PC-3 (cell line): ENCODE measurements at places on chromosomes 3 and 15.

DNA sequence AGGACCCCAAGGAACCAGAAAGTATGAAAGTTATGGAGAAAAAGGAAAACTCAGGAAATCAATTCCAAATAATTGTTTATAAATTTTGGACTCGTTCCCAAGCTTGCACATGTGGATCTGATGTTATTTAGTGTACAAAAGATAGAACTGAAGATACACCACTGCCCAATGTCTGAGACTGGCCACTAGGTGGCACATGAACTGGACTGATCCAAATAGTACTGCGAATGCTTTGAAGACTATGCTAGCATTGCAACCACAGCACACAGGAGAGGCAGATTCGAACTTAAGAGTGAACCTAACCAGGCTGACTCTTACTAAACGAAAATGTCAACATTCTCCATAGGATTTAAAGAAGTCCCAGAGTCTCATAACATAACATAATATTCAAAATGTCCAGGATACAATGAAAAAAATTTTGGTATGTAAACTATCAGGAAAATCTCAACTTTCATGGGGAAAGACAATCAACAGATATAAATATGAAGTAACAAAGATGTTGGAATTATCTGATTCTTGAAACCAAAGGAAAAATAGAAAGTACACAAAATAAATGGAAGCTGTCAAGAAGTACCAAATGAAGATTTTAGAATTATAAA is 596.7 kb downstream of the FGF12 start:
- DNase-seq: peak; percentile 66

DNA sequence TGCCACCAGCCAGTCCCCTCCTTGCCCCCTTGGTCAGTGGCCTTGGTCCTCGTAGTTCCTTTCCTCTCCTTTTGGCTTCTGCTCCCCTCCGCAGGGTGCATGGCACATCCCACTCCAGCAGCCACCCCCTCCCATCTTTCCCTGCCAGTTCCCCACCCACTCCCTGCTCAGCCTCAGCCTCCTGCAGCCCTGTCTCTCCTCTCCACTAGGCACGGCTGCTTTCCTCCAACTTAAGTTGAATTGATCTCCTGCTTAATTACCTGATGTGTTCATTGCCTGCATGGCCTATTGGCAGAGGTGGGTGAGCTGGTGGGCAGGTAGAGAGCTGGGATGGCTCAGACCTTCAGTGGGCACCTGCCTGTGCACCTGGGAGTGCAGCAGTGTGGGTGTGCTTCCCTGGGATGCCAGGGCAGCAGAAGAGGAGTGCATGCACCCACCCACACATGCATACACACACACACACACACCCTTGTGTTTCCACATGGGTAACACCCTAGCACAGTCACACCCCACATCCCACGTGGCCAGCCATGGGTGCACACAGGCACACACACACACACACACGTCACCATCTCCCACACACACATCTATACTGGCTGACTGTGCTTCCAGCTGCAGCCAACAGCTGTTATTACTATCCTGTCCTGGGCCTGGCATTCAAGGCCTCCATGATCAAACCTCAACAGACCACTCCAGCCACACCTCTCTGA is 30.9 kb downstream of the C3orf18 start:
- no peak for DNase-seq

DNA sequence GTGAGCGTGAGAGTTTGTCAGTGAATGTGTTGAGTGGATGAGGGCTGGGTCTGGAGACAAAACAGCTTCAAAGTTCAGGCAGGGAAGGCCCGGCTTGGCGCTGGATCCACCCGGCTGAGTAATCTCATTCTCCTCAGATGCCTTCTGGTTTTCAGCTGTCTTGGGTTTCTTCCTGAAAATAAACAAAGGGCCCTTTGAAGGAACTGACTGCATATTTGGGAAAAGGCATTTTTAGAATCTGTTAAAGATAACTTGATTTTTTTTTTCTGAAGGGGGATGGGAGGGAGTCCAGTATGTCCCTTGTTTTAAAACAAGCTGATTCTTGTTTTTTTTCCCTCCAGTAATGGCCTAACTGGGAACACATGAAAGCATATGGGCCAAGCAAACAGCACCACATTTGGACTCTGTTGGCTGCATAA is 86.4 kb downstream of the TIGIT start:
- no peak for DNase-seq

DNA sequence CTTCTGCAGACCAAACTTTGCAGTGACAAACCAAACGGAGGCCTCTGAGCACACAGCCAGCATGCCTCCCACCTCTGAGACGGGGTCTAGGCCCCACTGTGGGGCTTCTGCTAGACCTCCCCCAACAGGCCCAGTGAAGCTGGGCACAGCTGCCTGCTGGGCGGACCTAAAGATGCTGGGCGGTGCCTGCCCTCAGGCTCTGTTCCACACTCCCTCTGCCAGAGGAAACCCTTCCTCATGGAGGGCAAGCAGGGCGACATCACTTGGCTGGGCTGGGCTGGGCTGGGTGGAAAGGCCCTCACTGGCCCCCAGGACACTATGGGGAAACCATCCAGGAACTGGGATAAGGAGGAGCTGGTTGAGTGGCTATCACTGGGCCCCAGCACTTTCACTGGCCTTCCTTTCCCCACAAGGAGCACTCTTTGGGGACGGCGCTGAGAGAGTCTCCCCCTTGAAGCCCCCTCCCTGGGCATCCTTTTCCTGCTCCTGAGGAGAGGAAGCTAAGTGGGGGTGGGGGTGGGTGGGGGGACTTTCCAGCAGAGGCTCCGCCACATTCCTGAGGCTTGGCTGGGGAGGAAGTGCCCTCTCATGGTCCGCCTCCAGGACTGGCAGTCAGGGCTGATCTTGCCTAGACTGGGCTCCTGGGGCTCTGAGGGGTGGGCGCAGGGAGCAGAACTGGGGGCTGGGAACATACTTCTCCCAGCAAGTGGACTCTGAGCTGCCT is 98.1 kb upstream of the HACD2 start:
- no peak for DNase-seq

- DNase-seq: no peak
These were observed 62.2 kb downstream of the DIPK2A start for GRCh38 chr3:144033863-144034262.

- no peak for DNase-seq
These were observed 6.3 kb upstream of the EIF5A2 start for GRCh38 chr3:170914690-170915089.

- DNase-seq: no peak
These were observed 159.8 kb downstream of the B3GALNT1 start for GRCh38 chr3:160945336-160945735.

DNA sequence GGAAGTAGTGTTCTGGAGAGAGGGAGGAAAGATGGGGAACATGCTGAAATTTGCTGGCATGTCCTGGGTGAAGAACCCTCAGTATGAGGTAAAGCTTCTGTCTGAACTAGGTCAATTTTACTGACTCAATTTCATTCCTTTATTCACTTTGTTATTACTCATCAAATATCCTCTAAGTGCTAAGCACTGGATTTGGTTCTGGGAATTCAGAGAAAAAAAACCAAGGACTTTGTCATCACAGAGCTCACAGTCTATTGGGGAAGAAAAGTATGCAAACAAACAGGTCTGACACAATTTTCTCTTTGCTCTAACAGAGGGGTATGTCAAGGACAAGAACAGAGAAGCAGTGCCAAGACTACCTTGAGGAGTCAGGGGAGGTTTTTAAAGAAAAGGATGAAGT is 68.0 kb downstream of the TFG start:
- peak; percentile 53 for DNase-seq

GRCh38 chr3:5633960-5634359 is 446.5 kb downstream of the EDEM1 start:
- no peak for DNase-seq

DNA sequence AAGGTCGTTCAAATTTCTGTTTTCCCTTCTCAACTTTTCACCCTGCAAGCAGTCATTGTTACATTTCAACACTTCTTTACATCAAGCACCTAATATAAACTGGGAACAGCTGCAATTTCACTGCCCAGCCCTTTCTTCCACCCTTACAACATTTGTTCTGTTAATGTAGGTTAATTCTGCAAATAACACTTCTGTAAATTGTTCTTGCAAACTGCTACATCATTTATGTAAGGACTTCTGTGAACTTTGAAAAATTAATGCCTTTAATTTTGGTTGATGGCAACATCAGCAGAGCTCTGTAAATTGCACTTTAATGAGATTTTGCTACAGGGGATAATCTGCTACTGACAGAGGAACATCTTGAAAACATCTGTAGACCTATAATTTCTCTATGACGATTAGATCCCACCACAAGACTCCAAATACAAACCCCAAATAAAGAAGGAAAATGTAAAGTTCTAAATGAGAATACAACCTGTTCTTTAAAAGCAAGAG is 93.5 kb downstream of the ZIC4 start:
- no peak for DNase-seq

DNA sequence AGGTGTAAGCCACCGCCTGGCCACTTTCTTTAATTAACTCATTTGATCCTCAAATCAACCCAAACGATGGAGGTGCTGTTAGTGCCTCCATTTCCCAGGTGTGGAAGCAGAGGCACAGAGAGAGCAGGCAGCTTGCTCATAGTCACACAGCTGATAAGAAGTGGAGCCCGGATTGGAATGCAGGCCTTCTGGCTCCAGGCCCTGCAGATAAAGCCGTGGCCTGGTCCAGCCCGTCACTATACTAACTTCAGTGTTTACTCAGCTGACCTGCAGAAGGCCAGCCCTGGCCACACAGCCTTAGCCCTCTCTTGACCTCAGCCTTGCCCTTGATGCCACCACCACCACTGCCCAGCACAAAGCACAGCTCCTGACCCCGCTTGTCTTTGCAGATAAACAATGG is 116.7 kb downstream of the NUP210 start:
- DNase-seq: no peak

DNA sequence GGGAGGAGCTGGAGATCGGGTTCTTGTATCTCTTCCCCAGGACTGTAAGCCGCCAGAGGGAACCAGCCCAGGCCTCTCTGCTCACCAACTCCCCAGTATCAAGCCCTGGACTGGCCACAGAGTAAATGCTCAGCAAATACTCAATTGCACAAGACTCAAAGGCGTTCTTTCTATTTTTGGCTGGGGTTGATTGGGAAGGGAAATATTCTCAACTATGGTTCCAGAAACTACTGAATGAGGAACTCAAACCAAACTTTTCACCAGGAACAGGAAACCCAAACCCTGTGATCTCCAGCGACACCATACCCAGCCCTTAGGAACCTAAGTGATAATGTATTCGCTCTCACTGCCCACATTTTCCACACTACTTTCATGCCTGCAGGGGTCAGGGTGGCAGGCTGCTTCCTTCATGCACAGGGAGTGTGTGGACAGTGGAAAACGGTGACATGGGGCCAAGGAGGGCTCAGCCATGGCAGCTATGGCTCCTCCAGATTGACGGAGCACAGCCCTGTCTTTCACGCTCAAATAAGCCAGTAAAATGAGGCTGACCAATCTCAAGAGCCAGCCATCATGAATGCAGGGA is 124.7 kb upstream of the RAD18 start:
- DNase-seq: no peak

- DNase-seq: peak; percentile 66
These were observed 60.5 kb upstream of the TFRC start for GRCh38 chr3:196142202-196142956.

- DNase-seq: no peak
These were observed 28.8 kb downstream of the ARRDC4 start for GRCh38 chr15:97989299-97989698.

DNA sequence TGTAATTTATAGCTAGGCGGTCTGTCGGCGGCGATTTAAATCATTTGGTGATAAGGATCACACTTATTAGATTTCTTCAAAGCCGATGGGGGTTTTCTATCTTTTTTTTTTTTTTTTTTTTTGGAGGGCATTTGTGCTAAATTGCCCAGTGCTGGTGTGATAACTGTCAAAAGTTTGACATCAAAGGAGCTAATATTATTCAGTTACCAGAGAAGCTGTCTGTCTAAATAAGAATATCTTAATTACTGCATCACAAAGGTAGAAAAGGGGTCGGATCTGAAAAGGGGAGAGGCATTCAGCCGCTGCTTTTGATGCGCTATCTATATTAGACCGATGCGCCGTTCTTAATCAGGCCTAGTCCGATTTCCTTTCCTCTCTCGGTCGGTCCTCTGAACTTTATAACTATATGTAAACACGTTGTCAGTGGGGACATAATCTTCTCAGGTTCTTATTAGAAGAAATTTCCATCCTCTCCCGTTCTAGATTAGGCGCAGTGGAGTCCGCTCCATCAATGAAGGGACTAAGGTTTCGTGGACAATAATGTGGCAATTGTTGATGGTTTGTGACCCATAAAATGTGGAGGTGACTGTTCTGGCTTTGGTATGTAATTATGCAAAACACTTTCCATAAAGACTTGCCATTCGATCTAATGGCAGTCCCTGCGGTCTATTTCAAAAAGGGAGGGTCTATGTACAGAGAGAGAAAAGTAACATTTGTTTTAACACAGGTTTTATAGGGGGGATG is 31.7 kb downstream of the NR2F2 start:
- no peak for DNase-seq

GRCh38 chr3:195931582-195932273 is 23.4 kb upstream of the TNK2 start:
- no peak for DNase-seq

GRCh38 chr3:155402656-155403055 is 109.2 kb upstream of the STRIT1 start:
- no peak for DNase-seq

GRCh38 chr3:179247289-179248015 is 3.5 kb downstream of the KCNMB3 start:
- no peak for DNase-seq

DNA sequence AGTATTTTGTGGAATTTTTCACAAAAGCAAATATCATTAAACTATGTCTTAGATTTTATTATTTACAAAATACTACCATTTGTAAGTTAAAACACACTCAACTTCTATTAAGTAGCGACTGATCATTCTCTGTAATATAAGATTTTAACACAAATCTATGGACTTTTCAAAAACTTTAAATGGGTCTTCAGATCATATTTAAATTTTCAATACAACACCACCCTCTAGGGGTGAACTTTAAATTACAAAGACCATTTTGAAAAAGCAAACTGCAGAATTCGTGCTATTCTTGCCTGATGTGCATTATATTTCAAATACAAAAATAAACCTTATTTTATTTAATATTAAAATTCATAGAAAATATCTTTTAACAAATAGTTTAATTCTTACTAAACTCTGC is 8.2 kb upstream of the VGLL4 start:
- DNase-seq: peak; percentile 70

- peak; percentile 16 for DNase-seq
These were observed 21.7 kb upstream of the LRTM1 start for GRCh38 chr3:54949491-54950044.

GRCh38 chr3:150703299-150703755 is 393 bp downstream of the ERICH6 start:
- DNase-seq: peak; percentile 13

- no peak for DNase-seq
These were observed 13.8 kb upstream of the POLR2M start for GRCh38 chr15:57692709-57693108.

- peak; percentile 7 for DNase-seq
These were observed 413.5 kb downstream of the RBMS3 start for GRCh38 chr3:29694331-29694730.
